CD8-positive, alpha-beta T cell (primary cell): ENCODE measurements at places on chromosomes 6 and 20. TPM values are rescaled to one million over a fixed set of nuclear protein-coding genes. Genes with fewer than 3 reads are reported as not detected.

DNA sequence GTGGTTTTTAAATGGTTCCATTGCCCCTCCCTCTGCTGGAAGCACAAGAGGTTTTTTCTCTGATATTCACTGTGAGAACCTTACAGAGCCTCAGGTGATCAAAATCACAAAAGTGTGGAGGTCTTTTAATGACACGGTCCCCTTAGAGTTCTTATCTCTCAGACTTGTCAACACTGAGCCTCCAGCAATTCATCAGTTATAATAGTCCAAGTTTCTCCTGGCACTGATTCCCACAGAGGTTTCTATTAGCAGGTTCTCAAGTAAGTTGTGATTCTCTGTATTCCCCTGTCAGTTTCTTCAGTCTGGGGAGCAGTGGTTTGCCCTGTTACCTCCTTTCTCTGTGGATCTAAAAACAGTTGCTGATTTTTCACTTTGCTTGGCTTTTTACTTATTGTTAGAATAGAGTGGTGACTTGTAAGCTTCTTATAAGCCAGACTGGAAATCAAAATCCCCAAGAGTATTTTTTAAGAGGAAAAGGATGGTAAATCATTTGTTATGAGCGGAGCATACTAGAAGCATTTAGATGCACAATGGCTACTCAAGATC lies 157.4 kb upstream of the BMP5 start:
- no peak for DNase-seq

GTSF1L gene
- not detected for total RNA-seq

GRCh38 chr20:19921284-19921793 lies 95.8 kb upstream of the NAA20 start:
- DNase-seq: no peak

- no peak for DNase-seq
Measured at GRCh38 chr6:83590416-83590815, 78.1 kb downstream of the PRSS35 start.

DNA sequence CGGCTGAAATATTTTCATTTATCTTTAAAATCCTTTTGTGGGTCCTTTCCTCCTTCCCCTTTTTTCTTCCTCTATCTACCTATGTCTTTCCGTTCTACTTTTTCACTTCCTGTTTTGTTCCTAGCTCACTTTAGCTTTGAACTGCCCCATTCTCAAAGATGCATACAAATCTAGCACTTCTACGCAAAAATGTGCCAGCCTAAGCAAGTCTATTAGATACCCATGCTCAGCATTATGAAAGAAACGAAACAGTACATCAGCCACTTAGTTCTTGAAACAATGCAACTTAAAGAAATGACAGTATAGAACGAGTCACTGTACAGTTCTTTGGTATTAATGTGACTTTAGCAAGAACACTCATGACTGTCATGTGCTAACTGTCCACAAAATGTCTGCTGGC lies 47.3 kb upstream of the MARCKS start:
- DNase-seq: no peak

DNA sequence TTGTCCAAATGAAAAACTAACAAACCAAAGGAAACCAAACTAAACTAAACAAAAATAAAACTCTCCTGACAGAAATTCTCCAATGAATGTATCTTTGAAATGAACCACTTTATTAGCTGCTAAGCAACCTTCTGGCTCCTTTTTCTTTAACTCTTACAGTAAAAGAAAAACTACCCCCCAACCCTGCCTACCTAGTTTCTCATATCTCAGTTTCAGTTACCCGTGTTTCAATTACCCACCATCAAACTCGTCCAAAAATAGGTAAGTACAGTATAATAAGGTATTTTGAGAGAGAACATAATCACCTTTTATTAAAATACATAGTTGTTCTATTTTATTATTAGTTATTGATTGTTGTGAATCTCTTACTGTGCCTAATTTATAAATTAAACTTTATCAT lies 177.4 kb upstream of the THEMIS start:
- DNase-seq: no peak
